ENCODE measurements at places on chromosomes 12 and 14.
A peak's percentile ranks its signal among the peaks of the same experiment; 100 is the strongest.

GRCh38 chr12:108338915-108339657 lies at the start of gene CMKLR1:
CMKLR1 (minus strand) TSS chr12:108339311; CDS start chr12:108293591, 45,720 bp downstream.
- no peak for DNase-seq

GRCh38 chr12:3713483-3713882 lies 39.4 kb downstream of the CRACR2A start:
- no peak for DNase-seq

- DNase-seq = no peak
Observed at GRCh38 chr14:43803076-43803689, 703.9 kb downstream of the FSCB start.

GRCh38 chr12:62799126-62799736 lies 135.7 kb downstream of the PPM1H start:
- DNase-seq = peak; percentile 4

DNA sequence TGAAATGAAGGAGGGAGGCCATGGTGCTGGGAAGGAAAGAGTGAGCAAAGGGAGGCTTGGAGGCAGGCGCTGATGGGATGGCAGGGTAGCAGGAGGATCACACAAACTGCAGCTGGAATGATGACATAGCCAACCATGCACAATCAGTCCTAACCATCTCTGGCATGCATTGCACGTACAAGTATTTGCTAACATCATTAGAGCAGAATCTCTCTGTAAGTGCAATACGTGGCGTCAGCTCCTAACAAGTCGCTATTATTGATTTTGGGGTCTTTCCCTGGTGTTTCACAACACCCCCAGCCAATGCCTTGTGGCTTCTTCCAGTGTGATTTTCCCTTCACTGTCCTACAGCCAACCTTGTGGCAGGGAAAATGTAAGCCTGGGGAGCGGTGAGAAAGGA lies 18.5 kb downstream of the BDKRB1 start:
- no peak for DNase-seq

DNA sequence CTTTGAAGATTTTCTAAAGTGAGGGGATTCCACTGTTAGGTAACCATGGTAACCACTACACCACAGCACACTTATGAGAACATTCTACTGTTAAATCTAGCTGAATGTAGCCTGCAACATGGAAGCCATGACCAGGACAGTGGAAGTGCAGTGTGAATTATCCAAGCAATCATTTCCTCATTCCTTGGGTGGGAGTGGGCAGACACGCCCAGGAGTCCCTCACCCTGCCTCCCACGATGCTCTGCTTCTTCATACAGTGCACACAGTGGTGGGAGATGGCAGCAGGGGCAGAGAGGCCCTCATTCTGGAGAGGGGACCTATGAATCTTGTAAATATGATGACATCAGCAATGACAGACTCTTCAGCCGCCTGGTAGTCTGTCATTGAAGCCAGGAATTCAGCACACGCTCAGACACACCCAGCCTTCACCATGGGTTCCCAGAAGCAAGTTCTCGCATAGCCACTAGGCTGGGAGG lies 70.1 kb upstream of the HOXC13 start:
- no peak for DNase-seq

DNA sequence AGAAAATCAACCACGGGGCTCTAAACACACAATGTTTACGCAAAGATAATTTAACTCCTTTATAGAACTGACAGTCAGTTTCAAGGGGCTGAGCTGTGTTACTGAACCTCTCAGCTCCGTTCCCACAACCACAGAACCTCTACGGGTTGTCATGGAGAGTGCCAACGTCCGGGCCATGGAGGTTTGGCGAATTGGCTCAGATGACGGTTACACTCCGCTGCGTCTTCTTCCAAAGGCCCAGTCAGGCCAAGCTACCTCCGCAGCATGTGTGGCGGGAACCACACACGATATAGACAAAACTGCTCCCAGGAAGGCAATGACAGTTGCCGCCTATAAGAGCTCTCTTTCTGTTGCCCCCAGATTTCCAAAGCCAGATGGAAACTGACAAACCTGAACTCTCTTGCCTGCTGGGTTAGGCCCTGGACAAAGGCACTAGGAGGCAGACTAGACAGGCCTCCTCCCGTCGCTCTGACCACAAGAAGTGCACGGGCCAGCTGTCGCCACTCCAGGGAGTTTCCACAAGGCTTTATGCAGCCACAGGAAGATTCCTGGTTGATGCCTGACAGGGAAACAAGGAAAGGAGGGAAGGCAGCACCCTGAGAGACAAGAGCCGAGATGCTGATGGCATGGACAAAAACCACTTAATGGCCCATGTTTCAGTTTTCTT lies 30.3 kb downstream of the CCDC88C start:
- no peak for DNase-seq

GRCh38 chr12:103028881-103029639 lies 71.6 kb downstream of the ASCL1 start:
- no peak for DNase-seq

DNA sequence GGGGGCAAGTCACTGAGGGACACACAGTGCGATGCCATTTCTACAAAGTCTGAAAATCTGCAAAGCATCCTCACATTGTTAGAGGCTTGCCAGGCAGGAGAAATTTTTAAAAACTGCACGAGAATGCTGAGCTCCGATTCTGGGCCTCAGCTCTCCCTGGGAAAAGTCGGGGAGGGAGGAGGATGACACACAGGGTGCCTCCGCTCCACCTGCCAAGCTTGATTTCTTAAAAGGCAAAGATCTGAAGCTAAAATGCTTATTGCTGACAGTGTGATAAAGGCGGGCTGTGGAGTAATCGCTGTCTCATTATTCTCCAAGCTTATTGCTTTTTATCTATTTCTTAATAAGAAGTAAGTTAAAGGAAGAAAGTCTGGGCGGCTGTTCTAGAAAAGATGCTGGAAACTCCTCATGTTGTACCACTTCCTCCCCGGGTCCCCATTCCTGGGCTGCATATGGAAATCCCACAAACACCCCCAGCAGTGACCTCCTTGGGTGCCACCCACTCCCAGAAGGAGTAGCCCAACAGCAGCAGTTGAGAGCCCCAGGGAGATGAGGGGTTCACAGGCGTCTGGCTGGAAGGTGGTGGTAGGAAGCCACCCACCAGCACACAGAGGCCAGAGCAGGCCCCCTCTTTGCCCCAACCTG lies 55.0 kb downstream of the CCDC85C start:
- no peak for DNase-seq

DNA sequence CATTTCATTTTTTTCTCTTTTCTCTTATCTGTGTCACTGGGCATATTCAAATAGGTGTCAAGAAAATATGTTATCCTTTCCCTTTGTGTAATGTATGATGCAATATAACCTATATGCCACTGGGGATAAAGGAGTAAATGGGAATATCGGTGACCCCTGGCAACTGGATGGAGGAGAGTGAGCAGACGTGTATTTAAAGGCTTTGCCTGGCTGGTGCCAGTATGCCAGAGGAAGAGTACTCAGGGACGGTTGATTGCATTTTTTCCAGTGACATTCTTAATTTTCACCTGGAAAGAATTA lies 12.0 kb upstream of the STXBP6 start:
- DNase-seq = no peak

DNA sequence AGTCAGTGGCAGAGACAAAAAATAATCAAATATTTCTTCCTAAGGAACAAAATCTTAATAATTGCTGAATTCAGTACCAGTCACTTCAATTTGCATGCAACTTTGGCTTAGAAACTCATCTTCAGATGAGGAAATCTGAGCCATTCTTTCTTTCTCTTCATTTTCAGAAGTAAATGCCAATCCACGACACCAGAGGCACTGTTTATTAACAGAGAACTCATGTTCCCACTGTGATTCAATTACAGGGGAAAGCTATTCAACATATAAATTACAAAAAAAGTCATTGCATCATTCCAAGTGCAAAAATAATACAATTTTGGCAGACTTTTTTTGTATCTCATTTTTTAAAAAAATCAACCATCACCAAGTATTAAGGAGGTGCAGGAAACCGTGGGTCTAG lies 816.1 kb upstream of the TMEM132C start:
- DNase-seq = no peak

DNA sequence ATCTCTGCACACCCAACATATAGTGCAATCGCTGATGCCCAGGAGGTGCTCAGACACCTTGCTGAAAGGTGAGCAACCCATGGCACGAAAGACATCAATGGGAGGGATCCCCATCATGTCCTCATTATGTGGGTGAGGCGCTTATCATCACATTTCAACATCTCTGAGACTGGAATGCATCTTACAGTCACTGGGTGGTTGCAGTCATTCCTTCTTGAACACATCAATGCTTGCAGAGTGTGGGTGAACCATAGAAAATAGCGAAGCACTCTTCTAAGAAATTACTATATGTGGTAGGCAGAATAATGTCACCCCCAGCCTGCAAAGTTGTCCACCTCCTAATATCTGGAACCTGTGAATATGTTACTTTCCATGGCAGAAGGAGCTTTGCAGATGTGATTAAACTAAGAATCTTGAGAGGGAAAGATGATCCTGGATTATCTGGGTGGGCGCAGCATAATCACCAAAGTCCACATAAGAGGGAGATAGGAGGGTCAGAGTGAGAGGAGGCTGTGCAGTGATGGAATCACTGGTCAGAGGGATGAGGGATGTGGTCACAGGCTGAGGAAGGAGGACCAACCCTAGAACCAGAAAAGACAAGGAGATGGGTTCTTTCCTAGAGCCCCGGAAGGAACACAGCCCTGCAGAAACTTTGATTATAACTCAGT lies 51.2 kb downstream of the GLRX5 start:
- no peak for DNase-seq

GRCh38 chr12:92627511-92627910 lies 75.3 kb upstream of the PLEKHG7 start:
- DNase-seq = no peak

DNA sequence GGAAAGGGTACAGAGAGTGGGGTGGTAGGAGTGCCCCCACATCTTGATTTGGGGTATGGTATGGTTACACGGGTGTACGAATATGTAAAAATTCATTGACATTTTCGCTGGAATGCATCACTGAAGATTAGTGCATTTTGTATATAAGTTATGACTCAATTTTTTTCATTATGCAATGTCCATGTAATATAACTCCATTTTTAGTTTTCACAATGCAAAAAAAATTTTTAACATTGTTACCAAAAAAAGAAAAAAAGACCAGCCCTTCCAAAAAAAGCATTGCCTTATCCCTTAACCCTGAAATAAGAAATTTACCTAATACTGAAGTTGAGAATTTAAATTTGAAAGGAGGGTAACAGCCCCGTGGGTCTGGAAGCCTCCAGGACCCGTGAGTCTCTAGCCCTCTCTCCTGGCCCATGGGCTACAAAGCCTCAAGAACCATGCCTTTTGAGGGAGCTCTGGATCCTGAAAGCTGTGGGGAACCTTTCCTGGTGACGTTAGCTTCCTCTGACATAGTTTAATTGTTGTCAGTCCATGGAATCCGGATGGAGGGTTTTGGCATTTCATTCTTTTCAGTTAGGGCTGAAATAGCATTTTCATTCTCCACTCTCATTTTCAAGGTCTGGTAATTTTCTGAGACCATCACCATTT lies 55.6 kb upstream of the ACTN1 start:
- no peak for DNase-seq

GRCh38 chr12:1929241-1929984 lies 11.0 kb upstream of the CACNA2D4 start:
- DNase-seq = no peak

GRCh38 chr12:132872975-132873421 lies 14.4 kb downstream of the CHFR start:
- DNase-seq = no peak

- DNase-seq = no peak
Observed at GRCh38 chr14:63444588-63444987, 98.6 kb downstream of the PPP2R5E start.

- DNase-seq = no peak
Observed at GRCh38 chr12:6753772-6754356, 923 bp upstream of the MLF2 start.

DNA sequence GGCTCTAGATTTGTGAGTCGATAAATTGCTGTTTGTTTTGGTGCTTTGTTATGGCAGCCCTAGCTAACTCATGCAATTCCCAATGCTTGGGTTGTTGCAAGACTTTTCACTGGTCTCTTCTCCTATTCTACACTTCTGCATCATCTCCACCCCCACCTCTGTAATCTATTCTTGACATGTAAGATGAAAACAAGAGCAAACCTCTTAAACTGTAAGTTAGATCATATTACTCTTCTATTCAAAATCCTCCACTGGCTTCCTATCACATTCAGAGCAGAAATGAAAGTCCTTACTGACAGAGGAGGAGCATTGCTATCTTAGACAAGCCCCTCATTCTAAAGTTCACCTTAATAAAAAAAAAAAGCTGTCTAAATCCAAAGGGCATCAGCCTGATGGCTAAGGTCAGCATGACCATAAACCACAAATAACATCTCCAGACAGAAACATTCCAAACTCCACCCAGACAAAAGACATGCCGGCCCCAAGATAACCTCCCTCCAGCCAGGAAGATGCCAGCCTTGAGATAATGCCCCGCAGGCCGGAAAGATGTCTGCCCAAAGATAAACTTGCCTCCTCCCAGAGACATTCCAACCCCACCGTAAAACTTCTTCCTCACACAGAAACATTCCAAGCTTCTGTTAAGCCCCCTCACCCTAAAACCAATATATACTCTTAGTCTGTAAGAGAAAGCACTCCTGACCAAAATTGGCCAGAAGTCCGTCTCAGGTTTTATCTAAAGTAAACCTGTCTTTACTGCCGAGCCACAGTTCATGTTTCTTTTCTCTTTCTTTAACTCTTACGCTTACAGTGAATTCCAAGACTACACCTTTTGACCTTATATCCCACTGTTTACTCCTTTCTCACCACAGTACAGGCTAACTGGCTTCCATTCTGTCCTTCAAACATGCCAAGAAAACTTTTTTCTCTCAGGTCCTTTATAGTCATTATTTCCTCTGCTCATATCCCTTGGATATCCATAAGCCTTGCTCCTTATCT lies 308.9 kb downstream of the KCNH5 start:
- no peak for DNase-seq

DNA sequence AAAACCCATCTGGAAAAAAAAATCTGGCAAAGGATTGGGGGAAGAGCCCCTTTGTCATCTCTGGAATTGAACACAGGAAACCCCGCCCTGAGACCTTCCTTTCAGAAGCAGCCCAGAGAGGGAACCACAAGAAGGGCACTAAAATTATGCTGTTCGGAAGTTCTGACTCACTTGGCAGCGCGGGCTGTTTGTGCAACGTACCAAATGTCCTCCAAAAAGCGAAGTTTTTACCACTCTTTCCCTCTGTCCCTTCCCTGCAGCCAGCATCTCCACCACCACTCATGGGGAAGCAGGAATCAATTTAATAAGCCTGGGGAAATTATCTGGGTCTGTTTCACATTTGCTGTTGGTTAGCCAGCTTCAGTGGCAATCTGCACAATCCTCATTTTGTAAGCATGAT lies 3.2 kb upstream of the SYNE3 start:
- peak; percentile 55 for DNase-seq

- DNase-seq = no peak
Observed at GRCh38 chr14:69652942-69653684, 41.7 kb downstream of the SUSD6 start.

DNA sequence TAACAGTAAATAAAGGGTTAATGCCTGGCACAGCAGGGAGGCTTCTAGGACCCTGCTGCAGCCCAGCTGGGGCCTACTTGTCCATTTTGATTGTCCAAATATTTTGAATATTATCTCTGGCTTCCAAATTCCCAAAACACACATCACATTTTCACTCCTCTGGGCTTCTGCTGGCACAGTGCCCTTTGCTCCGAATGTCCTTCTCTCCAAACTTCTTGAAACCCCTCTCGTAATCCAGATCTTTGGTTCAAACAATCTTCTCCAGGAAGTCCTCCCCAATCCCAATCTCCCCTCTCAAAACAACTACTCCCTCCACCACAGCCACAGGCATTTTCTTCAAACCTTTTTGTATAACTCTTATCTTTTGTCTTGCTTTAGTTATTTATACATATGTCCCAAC lies 225.6 kb downstream of the PPM1H start:
- no peak for DNase-seq
